ENCODE measurements at places on chromosomes 1 and 21. TPM values are rescaled to one million over a fixed set of nuclear protein-coding genes. Genes with fewer than 3 reads are reported as not detected.
A peak's percentile ranks its signal among the peaks of the same experiment; 100 is the strongest.

DNA sequence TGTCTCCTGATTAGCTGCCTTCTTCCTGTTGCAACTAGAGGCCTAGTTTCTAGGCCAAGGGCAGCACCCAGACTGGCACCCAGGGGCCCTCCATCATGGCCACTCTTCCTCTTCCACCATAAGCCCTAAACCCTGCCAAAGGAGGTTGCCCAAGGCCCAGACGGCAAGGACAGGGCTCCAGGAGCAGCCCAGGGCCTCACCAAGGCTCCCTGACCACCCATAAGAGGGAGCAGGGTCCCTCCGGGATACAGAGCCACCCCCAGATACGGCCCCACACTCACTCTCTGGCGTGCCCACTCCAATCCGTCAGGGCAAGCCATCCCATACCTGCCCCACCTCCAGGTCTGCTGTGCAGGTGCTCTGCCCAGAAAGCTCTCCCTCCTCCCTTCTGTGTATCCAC lies 79.9 kb downstream of the ITPKB start:
- DNase-seq, result no peak

The HPCAL4 gene
- total RNA-seq, result not detected

The CLCA1 gene
- not detected for total RNA-seq

- no peak for DNase-seq
Observed at GRCh38 chr1:26373789-26374188, 1.2 kb upstream of the ZNF683 start.

- no peak for DNase-seq
Observed at GRCh38 chr1:51281807-51282206, 45.7 kb downstream of the RNF11 start.

The ENAH gene
- 103 TPM for total RNA-seq

DNA sequence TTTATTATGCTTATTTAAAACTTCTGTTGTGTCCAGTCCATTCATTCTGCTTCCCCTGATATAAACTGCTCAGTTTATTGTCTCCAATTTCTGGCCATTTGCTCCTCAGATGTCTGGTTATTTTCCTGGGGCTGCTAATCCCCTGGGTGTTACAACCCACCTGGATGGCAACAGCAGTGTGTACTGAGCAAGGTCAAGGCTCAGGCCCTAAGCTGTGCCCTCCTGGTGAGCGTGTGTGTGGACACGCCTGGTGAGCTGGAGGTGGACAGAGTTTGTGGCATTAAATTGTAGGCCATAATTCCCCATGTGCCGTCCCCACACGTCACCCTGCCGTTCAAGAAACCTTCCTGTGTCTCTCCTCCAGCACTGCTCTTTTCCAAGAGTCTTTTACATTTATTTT lies 18.1 kb upstream of the KIF1B start:
- DNase-seq, result no peak

The CFHR1 gene
- not detected for total RNA-seq

The PLEKHG5 gene
- 5.1 TPM for total RNA-seq

- no peak for DNase-seq
Observed at GRCh38 chr1:218588540-218589172, 243.5 kb downstream of the TGFB2 start.

GRCh38 chr1:80846966-80847365 lies 953.8 kb upstream of the ADGRL2 start:
- no peak for DNase-seq

DNA sequence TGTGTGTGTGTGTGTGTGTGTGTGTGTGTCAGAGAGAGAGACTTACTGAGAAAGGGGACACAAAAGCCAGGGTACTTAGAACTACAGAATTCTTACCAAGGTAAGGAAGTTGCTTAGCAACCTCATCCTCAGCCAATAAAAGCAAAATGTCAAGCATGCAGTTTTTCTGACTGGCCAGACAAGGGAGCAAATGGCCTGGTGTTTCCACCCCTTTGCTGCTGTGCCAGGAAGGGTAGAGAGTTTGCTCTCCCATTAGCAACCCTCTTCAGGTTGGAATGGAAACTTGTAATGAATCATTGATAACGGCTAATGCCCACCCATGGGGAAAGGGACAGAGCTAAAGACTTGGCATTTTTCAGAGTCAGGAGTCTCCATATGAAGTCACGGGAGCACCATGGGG lies 10.6 kb downstream of the RXRG start:
- no peak for DNase-seq

GRCh38 chr1:206935491-206936067 lies 10.7 kb downstream of the PIGR start:
- DNase-seq, result peak; percentile 70

The CR1L gene
- total RNA-seq, result not detected

DNA sequence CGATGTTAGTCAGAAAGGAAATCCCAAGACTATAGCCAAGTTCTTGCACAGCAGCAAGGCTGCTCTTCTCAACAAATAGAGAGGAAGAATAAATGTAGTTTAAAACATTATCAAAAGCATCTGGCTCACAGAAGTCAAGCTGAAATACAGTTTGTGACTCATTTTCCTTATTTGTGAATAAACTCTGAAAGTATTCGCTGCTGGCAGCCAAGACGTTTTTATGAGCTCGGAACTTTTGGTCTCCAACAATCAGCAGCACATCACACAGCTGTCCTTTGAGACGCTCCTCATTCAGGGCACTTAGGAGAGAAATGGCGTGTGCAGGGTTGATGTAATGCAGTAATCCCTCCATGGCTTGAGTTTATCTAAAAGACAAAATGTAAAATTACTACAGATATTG lies 16.4 kb downstream of the ZBTB21 start:
- no peak for DNase-seq

The RCSD1 gene
- not detected for total RNA-seq

GRCh38 chr1:232932486-232933425 lies 17.7 kb upstream of the NTPCR start:
- no peak for DNase-seq

The MARK1 gene
- 1.8 TPM for total RNA-seq

DNA sequence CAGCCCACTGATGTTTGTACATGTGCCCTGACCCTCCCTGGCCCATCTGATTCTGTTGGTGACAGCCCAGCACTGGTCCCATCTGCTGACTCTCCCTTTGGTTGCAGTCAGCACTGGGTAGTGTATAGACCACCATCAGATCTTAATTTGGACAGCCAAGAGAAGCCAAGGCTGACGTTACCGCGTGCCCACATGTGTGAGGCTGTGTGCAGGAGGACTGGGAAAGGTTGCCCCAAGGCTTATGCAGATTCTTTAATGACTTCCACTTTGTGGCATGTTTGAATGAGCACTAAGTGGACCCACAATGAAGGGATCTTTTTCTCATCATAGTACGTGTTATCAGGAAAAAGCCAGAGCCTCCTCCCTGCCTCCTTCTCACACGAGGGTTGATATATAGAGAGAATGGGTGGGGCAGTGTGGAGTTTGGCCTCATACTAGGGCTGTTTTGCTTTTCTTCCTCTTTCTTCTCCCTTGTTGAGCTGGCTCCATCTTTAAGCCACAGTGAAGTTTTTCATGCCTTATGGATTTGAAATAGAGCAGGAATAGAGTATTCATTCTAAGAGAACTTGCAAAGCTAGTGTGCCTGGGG lies 93.5 kb downstream of the NAV1 start:
- no peak for DNase-seq

GRCh38 chr21:30718239-30718909 lies at the start of gene KRTAP21-3:
Gene KRTAP21-3 (minus strand): TSS chr21:30718777. CDS start chr21:30718759, 18 bp downstream.
- DNase-seq, result no peak

The OR6K6 gene
- not detected for total RNA-seq

DNA sequence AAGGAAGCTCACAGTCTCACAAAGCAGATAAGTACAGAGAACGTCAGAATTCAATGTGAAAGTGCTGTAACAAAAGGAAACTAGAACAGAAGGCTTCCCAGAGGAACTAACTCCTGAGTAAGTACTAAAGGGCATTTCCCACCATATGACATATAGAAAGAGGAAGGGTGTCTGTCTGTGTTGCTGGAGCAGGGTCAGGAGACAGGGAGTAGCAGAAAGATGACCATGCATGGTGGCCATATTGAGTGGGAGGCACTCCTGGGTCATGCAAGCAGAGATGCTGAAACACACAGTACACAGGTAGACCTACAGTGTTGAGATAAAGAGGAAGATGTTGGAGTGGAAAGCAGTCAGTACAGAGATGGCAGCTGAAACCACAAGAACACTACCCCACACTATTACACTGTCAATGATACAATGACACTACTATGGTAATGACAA lies 47.3 kb downstream of the SLC25A24 start:
- no peak for DNase-seq

The FCRL6 gene
- total RNA-seq, result not detected

- DNase-seq, result no peak
Observed at GRCh38 chr21:43352568-43353281, 74.2 kb downstream of the SIK1 start.

The MED8 gene
- 31.1 TPM for total RNA-seq

DNA sequence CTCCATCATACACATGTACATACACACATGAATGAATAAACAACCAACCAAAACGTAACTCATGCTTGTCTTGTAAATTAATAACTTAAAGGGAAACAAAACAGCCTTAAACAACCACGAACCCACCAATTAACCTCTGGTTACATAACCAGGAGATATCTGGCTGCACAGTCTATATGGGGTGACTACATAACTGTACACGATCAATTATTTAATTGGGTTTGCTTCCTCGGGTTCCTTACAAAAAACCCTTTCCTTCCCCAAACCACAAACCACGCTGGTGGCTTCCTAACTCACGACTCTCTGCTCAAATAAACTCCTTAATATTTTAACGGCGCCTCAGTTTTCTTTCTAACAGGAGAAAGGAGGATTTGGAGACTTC lies 744 bp downstream of the ZNF670 start:
- no peak for DNase-seq

The PRAMEF10 gene
- total RNA-seq, result not detected

DNA sequence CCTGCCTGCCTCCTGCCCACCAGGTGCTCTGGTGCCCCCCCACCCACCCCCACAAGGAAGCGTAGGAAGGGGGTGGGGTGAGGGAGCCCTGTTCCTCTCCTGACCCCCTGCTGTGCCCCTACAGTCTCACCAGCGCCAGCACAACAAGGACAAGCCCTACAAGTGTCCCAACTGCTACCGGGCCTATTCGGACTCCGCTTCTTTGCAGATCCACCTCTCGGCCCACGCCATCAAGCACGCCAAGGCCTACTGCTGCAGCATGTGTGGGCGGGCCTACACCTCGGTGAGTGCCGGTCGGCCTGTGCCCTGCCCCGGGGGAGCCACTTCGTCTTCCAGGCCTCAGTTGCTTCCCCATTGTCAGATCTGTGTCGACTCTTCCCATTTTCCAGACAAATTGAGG lies 25.9 kb downstream of the A3GALT2 start:
- DNase-seq, result no peak

DNA sequence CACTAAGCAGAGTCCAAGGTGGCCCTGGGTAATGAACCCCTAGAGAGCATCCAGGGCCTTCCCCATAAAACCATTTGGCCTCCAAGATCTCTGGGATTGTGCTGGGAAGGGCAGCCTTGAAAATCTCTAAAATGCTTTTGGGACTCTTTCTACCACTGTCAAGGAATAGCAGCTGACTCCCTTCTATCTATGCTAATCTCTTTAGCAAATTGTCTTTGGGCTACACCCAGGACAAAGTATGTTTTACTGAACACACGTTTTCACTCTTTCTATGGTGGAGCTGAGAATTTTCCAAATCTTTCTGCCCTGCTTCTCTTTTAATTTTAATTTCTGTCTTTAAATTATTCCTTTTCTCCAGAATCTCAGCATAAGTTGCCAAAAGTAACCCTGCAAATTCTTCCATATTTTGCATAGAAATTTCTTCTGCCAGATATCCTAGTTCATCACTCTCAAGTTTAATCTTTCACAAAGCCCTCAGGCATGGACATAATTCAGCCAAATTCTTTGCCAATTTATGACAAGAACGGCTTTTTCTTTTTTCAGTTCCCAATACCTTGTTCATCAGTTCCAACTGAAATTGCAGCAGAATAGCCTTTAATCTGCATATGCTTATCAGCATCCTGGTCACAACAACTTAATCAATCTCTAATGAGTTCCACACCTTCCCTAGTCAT lies 687.0 kb upstream of the ADGRL4 start:
- DNase-seq, result no peak

The LCE1F gene
- not detected for total RNA-seq

DNA sequence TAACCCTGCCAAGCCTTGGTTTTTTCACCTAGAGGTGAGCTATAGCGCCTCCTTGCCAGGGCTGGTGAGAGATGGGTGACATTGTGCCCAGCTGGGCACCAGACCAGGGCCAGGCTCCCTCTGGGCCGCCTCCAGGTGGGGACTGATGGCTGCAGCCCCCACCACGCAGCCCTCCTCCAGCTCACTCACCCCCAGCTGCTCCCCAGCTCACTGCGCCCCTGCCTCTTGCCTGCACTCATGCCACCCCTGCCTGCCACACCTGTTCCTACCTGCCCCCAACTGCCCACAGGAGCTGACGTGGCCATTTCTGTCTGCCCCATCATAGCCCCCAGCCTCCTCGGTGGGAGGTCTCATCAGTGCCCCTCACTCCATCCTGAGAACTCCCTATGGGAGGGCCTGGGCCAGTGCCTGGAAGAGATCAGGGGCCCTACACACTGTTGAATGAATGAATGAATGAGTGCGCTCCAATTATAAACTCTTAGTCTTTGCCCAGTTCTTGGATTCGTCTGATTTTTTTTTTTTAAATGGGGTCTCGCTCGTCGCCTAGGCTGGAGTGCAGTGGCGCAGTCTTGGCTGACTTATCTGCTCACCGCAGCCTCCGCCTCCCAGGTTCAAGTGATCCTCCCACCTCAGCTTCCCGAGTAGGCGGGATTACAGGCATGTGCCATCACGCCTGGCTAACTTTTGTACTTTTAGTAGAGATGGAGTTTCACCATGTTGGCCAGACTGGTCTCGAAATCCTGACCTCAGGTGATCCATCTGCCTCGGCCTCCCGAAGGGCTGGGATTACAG lies 26.4 kb upstream of the VPS13D start:
- no peak for DNase-seq

- no peak for DNase-seq
Observed at GRCh38 chr1:62452951-62453350, 16.1 kb downstream of the USP1 start.

DNA sequence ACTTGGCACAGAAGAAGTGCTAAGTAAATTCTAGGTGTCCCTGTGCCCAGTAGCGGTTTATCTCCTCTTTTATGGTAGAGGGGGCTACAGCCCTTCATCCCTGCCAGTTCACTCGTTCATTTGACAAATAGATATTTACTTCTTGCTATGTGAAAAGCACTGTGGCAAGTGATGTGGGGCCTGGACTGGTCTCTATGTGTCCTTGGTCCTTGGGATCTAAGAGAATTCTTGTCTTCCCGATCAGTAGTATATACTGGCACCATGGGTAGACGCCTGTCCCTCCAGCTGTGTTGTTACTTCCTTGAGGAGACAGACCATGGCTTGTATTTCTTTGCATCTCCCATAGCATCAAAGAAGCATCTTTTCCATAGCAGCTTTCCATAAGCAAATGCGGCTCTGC lies 29.7 kb downstream of the EIF2D start:
- DNase-seq, result no peak

DNA sequence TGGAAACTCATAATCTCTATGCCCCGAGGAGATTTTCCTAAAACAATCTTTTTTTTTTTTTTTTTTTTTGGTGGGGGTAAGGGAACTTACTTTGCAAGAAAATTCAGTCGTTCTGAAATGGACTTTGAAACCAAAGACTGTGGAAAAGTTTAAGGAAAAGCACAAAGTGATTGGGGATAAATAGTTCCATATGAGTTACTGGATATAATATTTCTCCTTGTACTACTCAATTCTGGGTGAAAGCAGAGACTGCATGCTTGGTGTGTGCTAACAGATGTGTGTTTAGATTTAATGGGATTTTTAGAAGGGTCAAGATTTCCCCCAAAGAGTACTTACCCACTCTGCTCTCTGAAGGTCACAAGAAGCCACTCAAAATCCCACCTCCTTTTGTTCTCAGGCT lies 204.9 kb upstream of the USP24 start:
- DNase-seq, result no peak

The GPR25 gene
- not detected for total RNA-seq
